Stimulated activated CD8-positive, alpha-beta memory T cell treated with anti-CD3 and anti-CD28 coated beads, Interleukin-4, amount 100 ng/mL, for 48 hours (primary cell): ENCODE measurements at places on chromosomes 3 and 15.

- no peak for DNase-seq
Observed at GRCh38 chr3:139578783-139579182, 39.2 kb upstream of the RBP1 start.

GRCh38 chr15:101320501-101321052 lies 25.5 kb upstream of the SNRPA1 start:
- peak; percentile 69 for DNase-seq

- no peak for DNase-seq
Observed at GRCh38 chr3:183826448-183827250, 1.3 kb upstream of the MAP6D1 start.

DNA sequence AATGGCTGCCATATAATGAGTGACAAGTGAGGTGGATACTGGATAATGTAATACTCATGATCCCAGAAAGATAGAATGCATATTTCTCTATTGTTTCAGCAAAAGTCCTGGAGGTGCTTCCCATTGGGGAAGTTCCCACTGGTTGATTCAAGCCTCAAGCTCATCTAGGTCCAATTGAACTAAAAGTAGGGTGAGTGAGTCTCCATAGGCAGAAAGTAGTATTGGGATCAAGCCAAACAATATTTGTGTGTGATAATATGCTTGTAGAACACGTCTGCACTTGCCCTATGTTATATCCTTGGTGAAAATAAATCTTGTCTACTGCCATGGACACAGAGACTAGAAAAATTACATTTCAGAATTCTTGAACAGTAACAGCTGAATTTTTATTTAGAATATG lies 14.8 kb upstream of the ZBTB20 start:
- no peak for DNase-seq

DNA sequence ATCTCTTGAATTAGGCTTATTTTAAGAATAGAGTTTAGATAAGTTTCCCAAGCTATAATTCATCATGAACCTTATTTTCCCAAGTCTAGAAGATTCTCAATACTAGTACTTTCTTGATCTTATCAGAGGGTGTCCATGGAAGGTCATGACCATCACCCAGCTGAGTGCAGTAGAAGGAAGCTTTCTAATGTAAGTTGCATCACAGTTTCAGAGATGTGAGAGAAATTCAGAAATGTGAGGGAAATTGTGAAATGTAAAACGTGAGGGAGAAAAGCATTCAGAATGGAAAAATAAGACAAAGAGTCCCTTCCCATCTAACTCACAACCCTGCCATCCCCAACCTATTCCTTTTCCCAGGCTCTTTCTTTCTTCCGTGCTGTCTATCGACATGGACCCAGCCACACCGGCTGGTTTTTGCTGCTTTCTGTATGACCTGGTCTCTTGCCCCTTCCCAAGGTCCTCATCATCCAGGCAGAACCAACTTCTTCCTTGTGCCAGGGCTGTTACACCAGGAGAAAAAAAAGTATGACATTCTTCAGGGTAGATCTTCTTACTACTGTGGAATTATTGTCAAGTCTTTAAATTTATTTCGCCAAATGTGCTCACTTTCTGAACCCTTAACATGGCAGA lies 6.7 kb downstream of the CAPN3 start:
- no peak for DNase-seq

DNA sequence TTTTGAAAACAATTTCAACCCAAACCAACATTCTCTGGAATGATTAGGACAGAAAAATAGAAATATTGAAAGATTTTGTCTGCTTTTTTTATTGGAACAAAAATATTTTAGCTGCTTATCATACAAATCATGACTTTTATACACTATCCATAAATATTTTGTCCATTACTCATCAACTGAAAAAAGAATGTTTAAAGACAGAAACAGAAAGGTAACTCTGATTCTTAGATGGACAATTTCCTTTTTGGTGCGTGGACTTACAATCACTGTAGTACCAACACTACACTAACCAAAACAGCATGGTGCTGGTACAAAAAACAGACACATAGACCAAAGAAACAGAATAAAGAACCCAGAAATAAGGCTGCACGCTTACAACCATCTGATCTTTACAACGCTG lies 582.8 kb upstream of the CCDC54 start:
- DNase-seq: no peak

- no peak for DNase-seq
Observed at GRCh38 chr3:123350971-123351370, 97.9 kb downstream of the ADCY5 start.

GRCh38 chr3:123653221-123653682 lies 68.4 kb upstream of the HACD2 start:
- no peak for DNase-seq

DNA sequence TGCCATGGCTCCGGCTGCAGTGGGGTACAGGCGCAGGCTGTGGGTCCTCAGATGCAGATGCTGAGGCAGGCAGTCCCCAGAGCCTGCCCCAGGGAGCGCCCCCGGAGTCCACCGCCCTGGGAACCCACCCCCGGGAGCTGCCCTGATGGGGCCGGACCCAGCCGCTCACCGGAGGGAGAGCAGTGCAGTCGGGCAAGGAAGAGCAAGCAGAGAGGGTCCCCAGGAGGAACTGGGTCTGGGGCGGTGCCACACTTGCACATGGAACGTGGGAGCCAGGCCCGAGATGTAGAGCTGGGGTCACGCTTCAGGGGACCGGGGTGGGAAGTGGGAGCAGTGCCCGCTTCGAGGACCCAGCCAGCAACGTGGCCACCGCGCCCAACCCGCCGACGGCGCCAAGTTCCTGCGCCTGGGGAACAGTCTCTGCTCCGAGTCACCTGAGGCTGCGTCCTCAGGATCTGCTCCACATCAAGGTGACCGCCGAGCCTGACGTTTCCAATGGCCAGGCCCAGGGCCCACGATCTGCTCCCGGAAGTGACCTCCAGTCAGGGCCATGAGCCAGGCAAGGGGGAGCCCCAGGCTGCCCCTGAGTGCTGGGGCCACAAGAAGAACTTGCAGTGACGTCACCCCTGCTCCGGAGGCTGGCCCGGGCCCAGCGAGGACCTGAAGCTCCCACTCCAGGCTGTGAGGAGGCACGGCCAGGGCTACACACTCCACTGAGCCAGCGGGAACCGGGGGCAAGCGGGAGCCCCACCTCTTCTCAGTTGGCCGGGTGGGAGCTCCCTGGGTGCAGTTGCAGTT lies 27.0 kb upstream of the TFG start:
- DNase-seq: no peak

GRCh38 chr3:27639271-27639670 lies 82.9 kb downstream of the EOMES start:
- no peak for DNase-seq

- DNase-seq: no peak
Observed at GRCh38 chr3:190338717-190339116, 16.5 kb upstream of the CLDN1 start.

- no peak for DNase-seq
Observed at GRCh38 chr3:17090280-17090983, 205.7 kb downstream of the PLCL2 start.

DNA sequence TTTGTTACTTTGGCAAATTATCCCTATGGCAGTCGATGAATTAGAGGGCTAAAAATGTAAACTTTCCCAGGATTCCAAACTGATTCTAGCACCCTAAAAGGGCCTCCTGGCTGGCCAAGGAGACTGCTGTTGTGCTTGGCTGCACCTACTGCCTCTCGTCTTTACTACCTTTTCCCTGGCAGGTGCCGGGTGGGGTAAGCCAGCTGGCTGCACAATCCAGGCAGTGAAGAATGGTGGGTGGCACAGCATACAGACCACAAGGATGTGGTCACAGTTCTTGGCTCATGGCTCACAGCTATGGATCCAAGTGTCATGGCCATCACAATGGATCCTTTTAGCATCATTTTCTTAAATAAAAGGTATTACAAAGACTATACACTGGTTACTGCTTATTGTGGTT lies 20.7 kb upstream of the SLC25A26 start:
- DNase-seq: no peak

- DNase-seq: no peak
Observed at GRCh38 chr15:28998511-28998910, 112.7 kb downstream of the APBA2 start.

- DNase-seq: no peak
Observed at GRCh38 chr15:76155731-76156130, 95.9 kb downstream of the TMEM266 start.

GRCh38 chr3:4270720-4271119 lies 32.4 kb upstream of the SETMAR start:
- no peak for DNase-seq

- no peak for DNase-seq
Observed at GRCh38 chr15:66147440-66147839, 106.1 kb downstream of the MEGF11 start.

GRCh38 chr3:45011756-45012508 lies 14.2 kb upstream of the CLEC3B start:
- DNase-seq: no peak

DNA sequence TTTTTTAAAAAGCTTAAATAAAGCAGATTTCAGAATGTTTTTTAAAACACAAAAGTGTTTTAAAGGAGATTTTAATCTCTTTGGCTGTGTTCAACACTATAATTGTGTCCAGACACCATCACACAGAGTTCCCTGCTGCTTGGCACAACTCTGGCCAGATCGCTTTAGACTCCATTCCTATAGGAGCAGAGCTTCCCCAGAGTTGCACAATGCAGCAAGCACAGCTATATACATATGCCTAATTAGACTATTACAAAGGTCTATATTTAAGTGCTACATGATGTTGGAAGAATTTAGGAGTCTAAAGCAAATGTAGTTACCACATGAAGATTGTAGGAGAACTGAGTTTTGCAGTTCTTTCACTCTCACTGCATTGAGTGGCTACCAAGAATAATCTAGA lies 11.2 kb downstream of the SLC9A9 start:
- DNase-seq: no peak

- no peak for DNase-seq
Observed at GRCh38 chr15:34625007-34625406, 41.6 kb upstream of the GOLGA8B start.

- DNase-seq: no peak
Observed at GRCh38 chr3:131169331-131169730, 142.7 kb downstream of the NEK11 start.

GRCh38 chr3:151085889-151086483 lies 522 bp downstream of the MED12L start:
- DNase-seq: peak; percentile 43

GRCh38 chr15:101444807-101445508 lies 44.5 kb downstream of the PCSK6 start:
- DNase-seq: no peak

GRCh38 chr15:36691579-36692357 lies 112.3 kb downstream of the CDIN1 start:
- no peak for DNase-seq

DNA sequence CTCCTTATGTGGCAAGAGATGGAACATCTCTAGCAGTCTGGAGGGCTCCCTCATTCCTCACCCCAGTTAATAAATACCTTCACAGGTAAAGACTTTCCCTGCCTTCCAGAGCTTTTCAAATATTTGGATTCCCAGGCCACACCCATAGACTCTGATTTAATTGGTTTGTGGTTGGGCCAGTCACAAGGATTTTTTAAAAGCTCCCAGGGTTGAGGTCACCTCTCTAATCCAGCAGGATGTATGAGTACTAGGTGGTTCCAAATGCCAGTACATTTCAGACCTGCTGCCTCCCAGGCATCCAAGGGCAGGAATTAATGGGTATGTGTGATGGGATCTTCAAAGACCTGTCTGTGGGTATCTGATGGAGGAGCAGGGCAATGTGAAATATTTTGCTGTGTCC lies 312.8 kb downstream of the CLSTN2 start:
- DNase-seq: no peak

- no peak for DNase-seq
Observed at GRCh38 chr3:36477655-36478054, 97.4 kb downstream of the STAC start.

DNA sequence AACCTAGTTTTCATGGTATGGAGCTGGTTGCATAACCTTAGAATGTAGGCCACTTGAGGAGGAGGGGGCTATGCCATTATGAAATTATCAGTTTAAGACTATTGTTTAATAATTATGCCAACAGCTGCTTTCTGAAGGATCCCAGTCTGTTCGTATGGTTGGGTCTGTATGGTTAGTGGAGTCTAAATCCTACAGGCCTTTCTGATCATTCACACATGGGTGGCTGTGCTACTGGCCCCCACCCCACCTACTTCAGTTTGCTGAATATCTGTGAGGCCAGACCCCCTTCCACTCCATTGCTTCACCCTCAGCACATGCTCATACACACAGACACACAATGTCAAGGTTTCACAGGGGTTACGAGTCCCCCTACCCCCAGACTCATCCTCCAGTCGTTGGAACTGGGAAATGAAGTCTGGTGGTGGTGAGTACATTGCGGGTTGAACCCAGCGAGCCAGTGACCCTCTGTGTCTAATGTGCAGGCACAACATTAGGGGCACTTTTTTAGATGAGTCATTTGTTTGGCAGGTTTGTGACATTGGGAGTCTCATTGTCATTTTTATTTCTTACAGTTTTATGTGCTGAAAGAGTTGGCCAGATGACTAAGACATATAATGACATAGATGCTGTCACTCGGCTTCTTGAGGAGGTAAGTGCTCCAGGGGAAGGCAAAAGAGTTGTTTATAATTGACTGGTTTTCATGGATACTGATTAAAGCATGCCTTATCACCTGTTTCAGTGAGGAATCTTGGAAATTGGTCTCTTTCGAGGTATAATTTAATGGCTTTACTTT lies 85.3 kb downstream of the TRAK1 start:
- DNase-seq: no peak

DNA sequence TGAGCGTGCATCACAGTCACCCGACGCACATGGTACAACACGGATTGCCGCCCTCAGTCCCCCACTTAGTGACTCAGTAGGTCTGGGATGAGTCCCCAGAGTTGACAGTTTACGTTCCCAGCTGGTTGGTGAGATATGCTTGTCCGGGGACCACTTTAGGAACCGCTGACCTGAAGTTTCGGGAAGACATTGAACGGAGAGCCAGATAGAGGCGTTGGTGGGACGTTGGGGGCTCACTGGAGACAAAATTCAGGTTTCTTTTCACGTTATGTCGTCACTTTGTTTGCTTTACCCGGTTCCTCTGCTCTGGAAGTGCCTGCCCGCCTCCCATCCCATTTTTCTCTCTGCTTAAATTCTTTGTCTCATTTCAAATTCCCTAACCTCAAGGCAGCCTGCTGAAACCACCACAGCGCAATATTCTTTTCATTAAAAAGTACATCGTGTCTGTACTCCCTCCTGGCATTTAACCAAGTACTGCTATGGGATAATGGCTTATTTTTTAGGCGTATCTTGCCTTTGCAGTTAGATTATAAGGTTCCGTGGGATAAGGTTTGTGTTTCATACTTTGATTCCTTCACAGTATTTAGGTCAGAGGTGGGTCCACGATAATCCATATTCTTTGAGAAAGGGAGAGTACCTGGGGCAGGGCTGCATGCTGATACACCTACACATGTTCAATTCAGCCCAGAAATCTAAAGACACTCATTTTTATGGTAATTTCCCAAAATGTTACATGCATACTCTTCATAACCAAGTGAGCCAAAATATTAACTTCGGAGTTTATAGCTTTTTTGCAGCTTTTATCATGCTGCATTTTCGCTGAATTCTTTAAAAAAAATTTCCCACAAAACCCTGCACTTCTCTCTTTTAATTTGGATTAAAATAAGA lies 921 bp downstream of the LMLN start:
- DNase-seq: no peak

- no peak for DNase-seq
Observed at GRCh38 chr3:116040152-116040551, 405.1 kb downstream of the LSAMP start.

- no peak for DNase-seq
Observed at GRCh38 chr3:67192466-67192865, 194.4 kb downstream of the KBTBD8 start.
